ENCODE measurements at places on chromosomes 4 and X.

GRCh38 chr4:156781852-156782251, 189.7 kb downstream of the PDGFC start:
- no peak for DNase-seq

GRCh38 chrX:71679575-71680207, 12.3 kb downstream of the LOC101059915 start:
- no peak for DNase-seq

DNA sequence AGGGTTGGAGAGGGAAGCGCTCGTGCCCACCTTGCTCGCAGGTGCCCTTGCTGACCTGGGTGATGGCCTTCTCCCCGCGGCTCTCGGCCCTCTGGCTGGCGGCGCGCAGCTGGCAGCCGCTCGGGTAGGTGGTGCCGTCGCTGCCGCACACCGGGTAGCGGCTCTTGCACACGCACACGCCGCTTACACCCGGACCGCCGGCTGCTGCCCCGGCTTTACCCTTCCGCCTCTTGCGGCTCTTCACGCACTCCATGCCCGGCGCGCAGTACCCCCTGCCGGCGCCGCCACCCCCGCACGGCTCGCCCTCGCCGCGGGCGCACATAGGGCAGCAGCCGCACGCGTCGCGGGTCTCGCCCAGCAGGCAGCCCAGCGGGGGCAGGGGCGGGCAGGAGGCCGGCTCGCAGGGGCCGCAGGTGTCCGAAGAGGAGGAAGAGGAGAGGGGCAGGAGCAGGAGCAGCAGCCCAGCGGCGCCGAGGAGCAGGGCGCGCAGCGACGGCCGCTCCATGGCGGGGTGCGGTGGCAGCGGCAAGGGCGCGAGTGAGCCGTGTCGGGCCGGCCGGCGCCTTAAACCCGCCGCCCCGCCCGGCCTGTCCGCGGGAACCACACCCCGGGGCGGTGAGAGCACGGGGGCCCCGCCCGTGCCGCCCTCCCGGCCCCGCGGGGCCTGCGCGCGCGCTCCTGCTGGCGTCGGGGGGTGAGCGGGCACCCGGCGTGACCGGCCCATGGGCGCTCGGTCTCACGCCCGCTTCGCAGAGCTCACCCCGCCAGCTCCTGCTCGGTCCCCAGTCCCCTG, at the start of gene IGFBP7:
IGFBP7 (minus strand) TSS at position 539 of the 793 bp plus-strand sequence; CDS start at position 505, 34 bp downstream.
- DNase-seq = no peak

- no peak for DNase-seq
Observed at GRCh38 chrX:119427024-119427794, 28.1 kb downstream of the SLC25A43 start.

GRCh38 chr4:182925298-182925757, 8.1 kb upstream of the DCTD start:
- no peak for DNase-seq

- DNase-seq = no peak
Observed at GRCh38 chr4:80459918-80460473, 124.5 kb downstream of the CFAP299 start.

GRCh38 chr4:160450876-160451275, 1348.0 kb downstream of the RAPGEF2 start:
- DNase-seq = no peak

DNA sequence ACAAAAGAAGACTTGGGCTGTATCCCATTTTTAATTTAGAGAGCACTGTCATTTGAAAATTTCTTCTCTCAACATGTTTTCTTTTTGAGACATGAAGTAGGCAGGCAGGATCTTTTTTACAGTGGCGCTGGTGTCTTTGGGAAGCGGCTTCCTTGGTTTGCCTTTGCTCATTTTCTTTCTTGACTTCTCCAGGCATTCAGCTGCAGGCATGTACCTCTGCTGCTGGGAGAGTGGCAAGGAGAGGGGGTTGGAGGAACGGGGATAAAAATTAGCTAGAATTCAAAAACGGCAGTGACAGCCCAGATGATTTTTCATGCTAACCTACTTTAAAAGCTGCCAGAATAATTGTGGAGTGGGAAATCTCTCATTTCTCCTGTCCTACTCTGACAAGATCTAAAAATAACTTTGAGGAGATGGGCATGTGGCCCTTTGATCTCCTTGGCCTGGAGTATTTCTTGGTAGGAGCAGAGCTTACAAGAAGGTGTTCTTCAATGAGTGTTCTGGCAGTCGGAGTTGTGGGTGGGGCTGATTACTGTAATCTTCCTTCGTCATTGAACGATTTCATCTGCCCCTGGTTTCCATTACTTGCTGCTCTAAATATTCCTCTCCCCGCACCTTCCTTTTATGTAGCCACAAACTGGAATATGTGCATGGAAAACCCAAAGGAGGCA, 54.8 kb downstream of the TBL1X start:
- no peak for DNase-seq

DNA sequence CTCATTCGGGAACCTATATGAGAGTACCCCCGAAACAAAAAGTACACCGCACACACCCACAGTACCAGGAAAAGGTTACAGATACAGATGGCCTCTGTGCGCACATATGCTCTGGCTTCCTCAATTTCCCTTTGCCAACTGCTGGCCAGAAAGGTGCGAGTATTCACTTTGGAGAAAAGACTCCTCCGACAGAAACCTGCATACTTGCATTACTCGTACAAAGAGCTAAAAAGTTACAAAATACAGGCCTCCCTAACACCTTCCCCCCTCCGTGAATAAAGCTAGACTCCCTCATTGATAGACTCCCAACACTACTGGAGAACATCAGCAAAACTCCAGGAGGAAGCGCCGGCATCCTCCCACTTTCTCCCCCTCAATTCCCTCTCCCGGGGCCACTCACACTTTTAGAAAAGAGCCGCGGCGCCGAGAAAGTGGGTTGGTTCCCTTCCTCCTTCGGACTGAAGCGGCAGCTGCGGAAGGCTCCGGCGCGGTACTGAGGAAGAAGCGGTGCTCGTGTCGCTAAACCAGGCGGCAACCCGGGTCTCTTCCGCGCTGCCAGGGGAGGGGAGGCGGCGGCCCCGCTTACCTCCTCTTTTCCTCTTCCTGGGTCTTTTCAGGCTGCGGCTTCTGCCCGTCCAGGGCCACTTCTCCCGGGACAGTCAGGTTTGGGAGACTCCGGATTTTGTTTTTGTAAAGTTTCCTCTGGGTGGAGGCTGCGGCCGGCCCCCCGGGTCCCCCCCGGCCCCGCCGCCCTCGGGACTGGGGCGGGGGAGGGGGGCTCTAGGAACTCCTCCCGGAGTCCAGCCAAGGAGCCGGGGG, 1.1 kb downstream of the FBXW7 start:
- DNase-seq = no peak

GRCh38 chr4:73860181-73860580, 7.1 kb downstream of the PF4V1 start:
- no peak for DNase-seq

DNA sequence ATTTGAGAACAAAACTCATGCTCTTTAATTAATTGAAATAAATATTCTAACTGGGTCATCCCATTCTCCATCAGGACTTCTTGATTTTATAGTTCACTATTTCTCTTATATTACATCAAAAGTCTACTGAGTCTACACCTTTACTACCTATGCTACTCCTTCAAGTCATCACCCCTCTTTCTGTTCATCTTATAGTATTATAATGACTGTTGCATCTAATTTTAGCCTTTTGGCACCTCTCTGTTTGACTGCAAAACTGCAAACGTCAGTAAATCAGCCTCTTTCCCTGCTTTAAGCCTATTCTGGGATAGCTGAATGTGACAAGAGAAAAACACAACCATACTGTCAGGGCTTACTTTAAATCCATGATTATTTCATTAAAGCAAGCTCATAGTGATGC, 639.1 kb downstream of the GABRG1 start:
- no peak for DNase-seq

DNA sequence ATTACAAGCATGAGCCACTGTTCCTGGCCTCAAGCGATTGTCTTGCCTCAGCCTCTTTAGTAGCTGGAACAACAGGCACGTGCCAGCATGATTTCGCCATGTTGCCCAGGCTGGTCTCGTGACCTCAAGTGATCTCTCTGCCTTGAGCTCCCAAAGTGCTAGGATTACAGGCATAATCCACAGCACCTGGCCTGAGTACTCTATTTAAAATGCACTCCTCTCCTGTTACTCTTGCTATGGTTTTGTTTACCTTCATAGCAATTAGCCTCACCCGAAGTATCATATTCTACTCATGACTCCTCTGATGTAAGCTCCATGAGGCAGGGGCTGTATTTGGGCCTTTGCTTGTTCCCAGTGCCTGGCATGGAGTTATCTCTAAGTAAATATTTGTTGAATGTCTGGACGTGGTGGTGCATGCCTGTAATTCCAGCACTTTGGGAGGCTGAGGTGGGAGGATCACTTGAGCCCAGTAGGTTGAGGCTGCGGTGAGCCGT, 92.5 kb upstream of the SLC34A2 start:
- DNase-seq = no peak

DNA sequence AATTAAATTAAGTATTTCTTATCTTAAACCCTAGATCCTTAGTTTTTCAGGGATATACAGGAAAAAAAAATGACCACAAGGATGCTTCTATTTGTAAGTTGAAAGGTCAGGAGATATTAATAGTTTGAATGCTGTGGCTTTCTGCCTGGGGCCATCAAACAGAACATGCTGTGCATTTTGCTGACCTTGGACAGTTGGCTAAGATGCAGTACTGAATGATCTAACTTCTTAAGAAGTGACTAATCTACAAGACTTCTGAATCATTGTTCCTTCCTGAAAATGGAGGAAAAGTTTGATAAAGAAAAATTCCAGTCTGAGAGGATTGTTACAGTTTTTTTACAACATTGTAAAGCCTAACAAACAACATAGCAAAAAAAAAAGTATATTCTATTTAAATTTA, 237.8 kb upstream of the JADE1 start:
- no peak for DNase-seq

- no peak for DNase-seq
Observed at GRCh38 chrX:48523682-48524081, 2.1 kb downstream of the EBP start.

- no peak for DNase-seq
Observed at GRCh38 chr4:5773271-5773555, 62.2 kb downstream of the EVC start.

DNA sequence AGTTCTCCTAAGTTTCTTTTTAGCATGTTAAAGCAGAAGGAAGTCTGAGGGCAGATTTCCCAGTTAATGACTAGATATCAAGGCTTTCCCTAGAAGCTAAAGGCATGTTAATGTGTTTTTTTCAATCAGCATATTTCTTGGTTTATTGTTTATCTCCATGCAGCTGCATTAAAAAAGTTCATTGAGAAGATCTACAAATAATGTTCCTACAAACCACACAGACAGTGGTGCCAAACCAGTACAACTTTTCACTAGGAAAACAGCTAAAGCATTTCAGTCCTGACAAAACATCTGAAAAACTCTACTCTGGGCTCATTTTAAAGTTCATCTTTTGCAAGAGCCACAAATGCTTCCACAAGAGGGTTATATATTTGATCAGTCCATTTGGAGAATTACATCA, 320.0 kb downstream of the ADGRL3 start:
- no peak for DNase-seq

GRCh38 chr4:68953056-68953596, 1.5 kb upstream of the UGT2A3 start:
- no peak for DNase-seq

- DNase-seq = no peak
Observed at GRCh38 chr4:1869530-1870327, 1.5 kb upstream of the NSD2 start.

DNA sequence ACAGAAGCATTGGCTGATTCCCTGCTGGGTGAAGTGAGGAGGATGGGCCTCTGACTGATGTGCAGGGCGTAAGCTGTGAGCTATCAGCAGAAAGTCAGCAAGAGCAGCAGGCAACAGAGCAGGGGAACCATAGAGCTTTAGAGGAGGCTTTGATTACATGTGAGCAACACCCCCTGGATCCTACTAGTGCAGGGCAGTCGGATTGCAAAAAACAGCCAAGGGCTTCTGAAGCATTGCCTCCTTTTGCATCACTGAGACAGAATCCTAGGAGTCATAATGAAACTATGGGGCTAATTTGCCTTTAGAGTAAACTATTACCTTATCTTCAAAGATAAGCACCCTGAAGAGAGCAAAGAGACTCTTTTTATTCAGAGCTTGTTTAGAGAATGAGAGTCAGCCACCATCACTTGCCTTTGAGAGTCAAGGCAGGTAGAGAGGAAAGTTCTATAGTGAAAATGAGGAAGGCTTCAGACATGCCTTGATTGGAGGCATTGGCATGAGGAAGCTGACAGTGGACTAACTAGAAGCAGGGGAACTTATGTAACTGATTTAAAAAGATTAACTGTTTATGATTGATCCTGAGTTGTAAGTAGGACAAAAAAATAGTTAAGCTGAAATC, 420.3 kb downstream of the PDHA2 start:
- DNase-seq = no peak

GRCh38 chrX:6778544-6779503, 243.9 kb upstream of the VCX3A start:
- no peak for DNase-seq

- no peak for DNase-seq
Observed at GRCh38 chr4:186537843-186538521, 17.4 kb downstream of the MTNR1A start.

- DNase-seq = no peak
Observed at GRCh38 chr4:153402366-153402765, 57.9 kb downstream of the MND1 start.

GRCh38 chr4:8353158-8353669, 83.7 kb downstream of the HTRA3 start:
- DNase-seq = peak; percentile 52

GRCh38 chr4:139501927-139502899, 48.3 kb downstream of the RAB33B start:
- DNase-seq = no peak

GRCh38 chr4:38455092-38455862, 208.7 kb upstream of the KLF3 start:
- no peak for DNase-seq

- DNase-seq = no peak
Observed at GRCh38 chr4:26094911-26095310, 180.9 kb downstream of the SMIM20 start.

DNA sequence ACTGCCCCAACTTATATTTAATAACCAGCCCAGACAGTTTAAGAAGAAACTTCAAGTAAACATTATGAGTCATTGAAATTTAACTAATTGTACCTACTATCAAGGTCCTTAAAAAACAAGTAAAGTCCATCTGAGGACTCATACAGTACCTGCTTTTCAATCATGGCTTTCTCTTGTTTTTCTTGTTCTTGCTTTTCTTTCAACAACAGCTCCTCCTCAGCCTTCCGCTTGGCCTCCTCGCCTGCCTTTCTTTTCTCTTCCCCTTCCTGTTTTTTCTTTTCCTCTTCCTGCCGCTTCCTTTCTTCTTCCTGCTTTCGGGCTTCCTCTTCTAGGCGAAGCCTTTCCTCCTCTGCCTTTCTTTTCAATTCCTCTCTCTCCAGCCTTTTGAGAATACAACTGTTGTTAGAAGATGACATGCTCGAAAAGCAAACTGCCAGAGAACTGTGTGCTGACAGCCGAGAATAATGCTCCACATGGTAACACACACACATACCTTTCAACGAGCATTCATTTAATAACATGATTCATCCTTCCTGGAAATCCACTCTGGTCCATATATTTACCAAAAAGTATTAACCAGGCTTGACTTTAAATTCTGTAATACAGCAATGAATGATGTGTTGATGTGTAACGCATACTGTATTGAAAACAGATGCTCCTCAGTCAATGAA, 25.2 kb upstream of the BCLAF3 start:
- no peak for DNase-seq
